ENCODE measurements at places on chromosomes 13 and 19.

DNA sequence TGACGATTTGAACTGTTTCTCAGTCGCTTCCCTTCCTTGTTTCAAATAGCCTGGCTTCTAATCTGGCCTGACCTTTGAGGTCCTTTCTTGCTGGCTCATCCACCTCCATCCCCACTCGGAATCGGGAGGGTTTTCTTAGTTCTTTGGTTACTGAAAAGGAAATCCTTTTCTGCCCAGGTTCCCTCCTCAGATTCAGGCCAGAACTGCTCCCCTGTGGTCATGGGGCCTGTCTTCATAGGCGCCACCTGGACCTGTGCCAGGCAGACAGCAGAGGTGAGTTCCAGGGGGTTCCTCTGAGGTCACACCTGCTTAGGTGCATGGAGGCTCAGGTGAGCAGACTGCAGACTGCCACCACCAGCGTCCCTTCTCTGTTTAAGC lies 62.4 kb downstream of the AKAP11 start:
- H3K27ac ChIP-seq, result no peak overlapping the region
- no peaks in the 10 kb centered on the region for H3K27me3 ChIP-seq
- no peak overlapping the region for H3K4me3 ChIP-seq
- no peak for DNase-seq

DNA sequence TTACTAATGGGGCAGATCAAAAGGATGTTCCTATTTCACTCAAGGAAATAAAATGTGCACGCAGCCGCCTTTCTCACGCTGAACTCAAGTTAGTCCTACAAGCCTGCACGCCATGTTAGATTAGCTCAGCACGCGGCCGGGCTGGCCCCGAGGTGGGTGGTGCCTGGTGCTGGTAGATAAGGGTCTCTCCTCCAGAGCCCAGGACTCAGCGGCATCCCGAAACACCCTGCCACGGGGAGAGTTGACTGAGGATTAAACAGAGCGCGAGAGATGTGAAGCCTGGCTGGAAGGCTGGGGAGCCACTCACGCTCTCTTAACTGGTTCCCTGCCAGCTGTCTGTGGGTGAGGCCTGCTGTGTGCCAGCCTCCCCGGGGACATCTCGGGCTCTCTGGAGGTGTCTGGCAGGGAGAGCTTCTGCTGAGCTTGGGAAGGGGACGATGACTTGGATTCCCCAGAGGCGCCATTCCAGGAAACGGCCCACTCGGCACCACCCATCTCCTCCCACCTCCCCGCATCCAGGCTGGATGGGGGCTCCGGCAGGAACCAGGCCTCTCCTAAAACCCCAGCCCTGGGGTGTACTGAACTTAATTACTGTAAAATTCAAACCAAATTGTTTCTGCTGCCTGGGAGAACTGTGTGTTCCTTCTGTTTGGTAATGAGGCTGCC lies 122.2 kb downstream of the KDM4B start:
- no peak for DNase-seq
- H3K4me1 ChIP-seq, result peaks cover 17% of the 10 kb centered on the region
- H3K27ac ChIP-seq, result peak overlapping the region; percentile 12
- H3K36me3 ChIP-seq, result peaks cover 5% of the 10 kb centered on the region
- H3K4me3 ChIP-seq, result no peak overlapping the region

DNA sequence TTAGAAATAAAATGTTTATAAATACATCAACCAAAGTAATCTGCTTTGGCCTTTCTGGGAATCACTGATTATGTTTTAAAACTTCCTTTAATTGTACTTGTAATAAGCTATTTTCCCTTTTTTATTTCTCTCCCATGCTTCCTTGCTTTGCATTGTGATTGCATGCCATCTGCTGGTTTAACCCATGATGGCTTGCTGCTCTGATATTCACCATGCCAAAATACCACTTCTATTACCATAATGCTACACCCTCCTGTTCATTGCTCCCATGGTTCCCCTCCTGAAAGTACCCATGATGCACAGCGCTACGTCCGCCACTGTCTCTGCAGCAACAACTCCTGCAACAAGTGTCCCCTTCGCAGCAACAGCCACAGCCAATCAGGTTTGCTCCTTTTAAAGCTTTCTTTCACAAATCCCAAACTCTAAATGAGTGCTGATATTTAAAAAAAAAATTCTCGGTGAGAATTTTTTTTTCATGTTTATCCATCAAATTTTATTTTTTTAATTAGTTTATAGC lies 67.7 kb upstream of the RAP2A start:
- no peaks in the 10 kb centered on the region for H3K27me3 ChIP-seq
- no peak overlapping the region for H3K4me3 ChIP-seq
- H3K36me3 ChIP-seq, result peaks cover 15% of the 10 kb centered on the region
- peaks cover 12% of the 10 kb centered on the region for H3K4me1 ChIP-seq
- DNase-seq, result no peak

- H3K4me3 ChIP-seq, result no peak overlapping the region
- no peak overlapping the region for H3K27ac ChIP-seq
- H3K4me1 ChIP-seq, result peaks cover 16% of the 10 kb centered on the region
- DNase-seq, result no peak
- H3K36me3 ChIP-seq, result no peaks in the 10 kb centered on the region
These were observed 7.8 kb upstream of the ATP12A start for GRCh38 chr13:24672141-24673132.

- H3K27ac ChIP-seq, result no peak overlapping the region
- DNase-seq, result no peak
- peaks cover 6% of the 10 kb centered on the region for H3K36me3 ChIP-seq
- H3K27me3 ChIP-seq, result peaks cover 94% of the 10 kb centered on the region
- peaks cover 57% of the 10 kb centered on the region for H3K4me1 ChIP-seq
These were observed 117.0 kb downstream of the KCNRG start for GRCh38 chr13:50131920-50132903.

GRCh38 chr13:35784286-35784951 lies 307.9 kb upstream of the MAB21L1 start:
- no peak overlapping the region for H3K27ac ChIP-seq
- H3K4me3 ChIP-seq, result no peak overlapping the region
- H3K4me1 ChIP-seq, result peaks cover 9% of the 10 kb centered on the region

DNA sequence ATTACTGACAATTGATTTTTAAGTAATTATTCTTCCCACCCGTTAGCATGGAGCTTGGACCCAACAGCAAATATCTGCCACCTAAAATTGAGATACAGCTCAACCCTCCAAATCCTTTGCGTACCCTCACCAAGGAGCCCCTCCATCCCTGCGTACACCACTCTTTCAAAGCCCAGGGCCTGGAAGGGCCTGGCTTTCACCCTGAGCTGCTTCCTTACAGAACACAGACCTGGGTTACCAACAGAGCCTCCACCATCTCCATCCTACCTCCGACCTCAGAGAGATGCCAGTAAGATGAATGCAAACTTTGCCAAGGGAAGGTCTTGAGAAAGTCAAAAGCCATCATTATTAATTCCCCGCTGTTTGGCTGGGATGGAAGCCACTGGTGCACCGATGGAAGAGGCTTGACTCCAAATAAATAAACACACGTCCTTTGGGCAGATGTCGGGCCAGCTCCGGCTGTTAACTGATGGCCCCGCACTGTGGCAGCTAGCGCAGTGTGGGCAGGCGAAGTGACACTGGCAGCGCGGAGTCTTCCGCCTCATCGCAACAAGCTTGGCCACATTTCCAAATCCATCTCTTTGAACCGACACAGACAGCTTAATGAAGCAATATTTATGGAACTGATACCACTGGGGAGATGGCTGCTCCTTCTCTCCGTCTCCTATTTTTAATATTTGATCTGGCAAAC lies 150.2 kb upstream of the VSTM2B start:
- H3K27ac ChIP-seq, result no peak overlapping the region
- H3K4me1 ChIP-seq, result peaks cover 9% of the 10 kb centered on the region
- DNase-seq, result no peak
- H3K4me3 ChIP-seq, result no peak overlapping the region
- peaks cover 18% of the 10 kb centered on the region for H3K27me3 ChIP-seq

DNA sequence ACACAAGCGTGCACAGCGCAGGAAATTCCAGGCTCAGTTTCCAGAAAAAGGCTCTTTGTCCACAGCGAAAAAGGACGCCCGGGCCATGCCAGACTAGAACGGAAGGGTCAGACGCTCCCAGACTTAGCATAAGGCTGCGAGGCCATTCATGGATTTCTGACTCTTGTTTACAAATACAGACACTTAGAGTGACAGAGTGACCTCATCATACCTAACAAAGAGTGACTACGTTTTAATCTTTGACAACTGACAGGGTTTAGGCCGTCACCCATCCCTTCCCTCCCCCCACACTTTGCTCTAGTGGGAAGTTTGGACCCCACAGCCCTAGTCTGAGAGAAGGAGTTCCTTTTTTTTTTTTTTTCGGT lies 418 bp upstream of the ZNF709 start:
- peaks cover 35% of the 10 kb centered on the region for H3K4me1 ChIP-seq
- peak overlapping the region; percentile 96 for H3K27ac ChIP-seq
- peak overlapping the region; percentile 94 for H3K4me3 ChIP-seq
- no peaks in the 10 kb centered on the region for H3K27me3 ChIP-seq
- DNase-seq, result no peak

GRCh38 chr13:49060678-49061387 lies 85.1 kb downstream of the FNDC3A start:
- no peaks in the 10 kb centered on the region for H3K4me1 ChIP-seq
- H3K27ac ChIP-seq, result no peak overlapping the region
- no peaks in the 10 kb centered on the region for H3K27me3 ChIP-seq
- H3K4me3 ChIP-seq, result no peak overlapping the region
- H3K36me3 ChIP-seq, result peaks cover 4% of the 10 kb centered on the region

DNA sequence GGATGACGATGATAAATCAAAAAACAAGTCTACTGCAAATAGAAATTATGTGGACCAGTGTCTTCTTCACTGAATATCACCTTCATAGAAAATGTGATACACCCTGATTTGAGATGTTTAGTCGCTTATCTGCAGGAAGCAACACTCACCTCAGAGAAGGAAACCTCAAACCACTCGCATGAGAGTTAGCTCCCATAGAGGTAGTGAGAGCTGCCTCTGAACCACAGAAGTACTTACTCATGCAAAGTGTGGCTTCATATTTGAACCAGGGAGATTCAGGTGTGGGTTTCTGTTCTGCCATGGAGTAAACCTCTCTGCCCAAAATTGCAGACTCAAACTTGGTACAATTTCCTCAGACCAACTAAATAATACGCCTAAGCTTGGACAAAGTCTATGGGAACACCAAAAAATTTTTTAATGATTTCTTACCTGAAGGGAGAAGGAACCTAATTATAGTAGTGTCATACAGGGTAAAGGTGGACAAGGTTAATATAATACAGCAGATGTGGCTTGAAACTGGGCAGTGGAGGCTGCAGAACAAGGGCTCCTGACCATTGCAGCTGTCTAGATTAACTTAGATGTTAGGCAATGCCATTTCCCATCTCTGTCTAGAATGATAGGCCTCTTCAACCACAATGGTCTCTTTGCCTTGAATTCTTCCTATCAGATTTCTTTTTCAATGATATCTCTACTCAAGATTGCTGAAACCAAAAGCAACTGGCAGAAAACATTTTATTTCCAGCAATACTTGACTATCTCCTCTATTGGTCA lies 29.6 kb upstream of the RCBTB2 start:
- H3K36me3 ChIP-seq, result peaks cover 2% of the 10 kb centered on the region
- H3K4me3 ChIP-seq, result no peak overlapping the region
- no peak for DNase-seq
- no peak overlapping the region for H3K27ac ChIP-seq
- H3K27me3 ChIP-seq, result no peaks in the 10 kb centered on the region
- peaks cover 8% of the 10 kb centered on the region for H3K4me1 ChIP-seq
